ENCODE measurements at places on chromosomes 6 and 20.

DNA sequence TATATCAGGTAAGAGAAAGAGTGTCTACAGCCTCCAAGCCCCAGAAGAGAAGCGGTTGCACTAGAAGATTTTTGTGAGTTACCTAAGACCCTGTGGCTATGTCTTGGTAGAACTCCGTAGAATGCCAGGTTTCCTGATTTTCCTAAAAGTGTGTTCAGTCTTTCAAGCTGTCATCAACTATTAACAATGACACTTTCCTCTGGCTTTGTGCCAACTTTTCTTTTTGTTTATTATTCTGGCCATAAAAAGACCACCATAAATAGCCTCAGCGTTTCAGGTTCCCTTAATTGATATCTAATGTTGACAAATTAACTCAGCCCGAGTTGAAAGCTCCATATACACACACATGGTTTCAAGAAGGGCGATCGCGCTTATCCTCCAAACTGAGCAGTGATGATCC, 1.2 kb downstream of the PAK5 start:
- DNase-seq = no peak

- no peak for DNase-seq
These were observed 42.2 kb downstream of the TBC1D7 start for GRCh38 chr6:13286181-13286580.

DNA sequence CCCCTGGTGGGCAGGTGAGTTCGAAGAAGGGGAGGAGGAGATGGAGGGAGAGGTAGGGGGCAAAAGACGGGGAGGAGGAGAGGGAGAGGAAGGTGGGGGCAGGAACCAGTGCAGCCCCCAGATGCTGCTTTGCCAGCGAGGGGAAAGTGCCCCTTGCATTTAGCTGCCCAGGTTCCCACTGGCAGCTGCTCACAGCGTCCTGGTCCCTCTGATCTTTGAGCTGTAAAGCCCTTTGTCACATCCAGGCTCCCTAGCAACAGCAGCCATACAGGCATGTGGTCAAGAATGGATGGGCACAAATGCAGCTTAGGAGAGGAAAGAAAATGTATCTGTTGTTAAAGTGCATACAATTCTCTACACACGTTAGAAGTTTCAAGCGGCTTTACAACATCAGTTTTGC, 160.9 kb downstream of the CD83 start:
- no peak for DNase-seq

GRCh38 chr6:169890901-169891300, 139.5 kb downstream of the ERMARD start:
- no peak for DNase-seq

- DNase-seq = no peak
These were observed 272.2 kb downstream of the CDC5L start for GRCh38 chr6:44659726-44660125.

- DNase-seq = no peak
These were observed 116.8 kb downstream of the PRND start for GRCh38 chr20:4838526-4838925.

DNA sequence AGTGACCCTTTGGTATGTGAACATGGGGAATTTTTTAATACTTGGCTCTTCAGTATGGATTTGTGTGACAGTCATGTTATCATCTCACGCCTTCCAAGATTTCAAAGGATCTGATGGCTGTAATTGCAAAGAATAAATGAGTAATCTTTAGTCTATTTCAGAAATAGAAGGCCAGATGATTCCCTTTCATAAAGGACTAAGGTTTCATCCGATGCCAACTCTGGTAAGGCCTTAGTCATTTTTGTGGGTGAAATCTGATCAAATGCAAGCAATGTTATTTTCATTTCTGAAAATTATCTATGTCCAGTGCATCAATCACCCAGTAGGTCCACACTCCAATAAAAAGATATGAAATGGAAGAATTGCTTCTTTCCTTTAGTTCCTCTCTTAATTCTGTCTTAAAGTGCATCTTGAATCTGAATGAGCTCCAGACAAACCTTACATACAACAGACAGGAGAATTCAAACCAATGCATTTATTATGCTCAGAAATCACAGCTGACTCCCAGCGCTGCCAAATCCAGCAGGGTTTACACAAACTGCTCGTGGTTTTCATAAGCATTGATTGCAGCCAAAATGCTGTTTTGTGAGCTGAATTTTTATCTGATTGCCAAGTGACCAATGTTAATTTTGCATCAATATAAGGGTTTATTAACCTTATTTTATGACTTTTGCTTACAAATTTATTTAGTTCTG, 565.2 kb upstream of the MARCKS start:
- peak; percentile 78 for DNase-seq

GRCh38 chr20:61884571-61885389, 180.9 kb downstream of the TAF4 start:
- no peak for DNase-seq

- no peak for DNase-seq
These were observed 155.9 kb upstream of the POU3F2 start for GRCh38 chr6:98678481-98678880.
